OCI-M1 (cell line): ENCODE measurements at places on chromosomes 7 and 10.
A peak's percentile ranks its signal among the peaks of the same experiment; 100 is the strongest.

- peak; percentile 29 for DNase-seq
Measured at GRCh38 chr10:24952707-24953645, 570 bp upstream of the PRTFDC1 start.

DNA sequence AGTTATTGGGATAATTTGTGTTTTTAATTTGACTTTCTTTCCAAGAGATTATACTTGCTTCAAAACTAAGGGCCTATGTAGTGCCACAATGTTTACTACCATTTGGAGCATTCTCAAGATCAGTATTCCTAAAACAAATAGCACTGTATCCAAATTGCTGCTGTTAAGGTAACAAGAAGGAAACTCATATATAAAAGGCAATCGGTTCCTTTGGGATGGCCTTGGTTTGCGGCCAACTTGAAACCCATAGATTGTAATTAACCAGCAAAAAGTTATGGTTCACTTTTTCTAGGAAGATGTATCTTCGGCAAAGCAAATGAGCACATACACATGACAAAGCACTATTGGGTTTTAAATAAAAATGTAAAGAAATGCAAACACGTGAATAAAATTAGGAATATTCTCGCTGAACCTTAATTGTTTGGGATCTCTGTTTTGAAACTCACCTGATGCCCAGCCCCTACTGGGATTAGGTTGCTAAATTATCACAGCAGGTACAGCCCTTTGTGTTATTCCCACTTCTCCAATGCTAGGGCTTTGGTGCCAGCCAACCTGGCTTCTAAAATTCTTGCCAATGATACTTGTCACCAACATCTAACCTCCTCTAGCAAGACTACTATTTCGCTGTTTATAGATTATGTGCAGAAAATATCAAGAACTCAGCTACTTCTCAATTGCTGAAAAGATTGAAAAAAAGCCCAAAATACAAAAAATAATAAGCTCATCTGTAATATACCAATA, 16.0 kb downstream of the CDNF start:
- DNase-seq: no peak

DNA sequence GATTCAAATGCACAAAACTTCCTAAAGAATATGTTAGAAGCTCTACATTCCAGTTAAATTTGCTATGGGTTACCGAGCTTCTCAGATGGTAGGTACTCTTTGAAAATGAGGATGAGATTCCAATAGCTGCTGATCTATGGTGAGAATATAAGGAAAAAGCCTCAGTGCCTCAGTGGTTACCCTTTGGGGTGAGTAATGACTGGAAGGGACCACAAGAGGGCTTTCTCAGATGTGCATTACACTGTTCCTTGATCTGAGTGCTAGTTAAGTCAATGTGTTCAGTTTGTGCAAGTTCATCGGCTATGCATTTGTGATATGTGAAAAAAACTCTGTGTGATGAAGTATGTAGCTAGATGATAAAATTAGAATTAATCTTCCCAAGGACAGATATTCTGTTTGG, 3.5 kb downstream of the NRCAM start:
- DNase-seq: peak; percentile 28

DNA sequence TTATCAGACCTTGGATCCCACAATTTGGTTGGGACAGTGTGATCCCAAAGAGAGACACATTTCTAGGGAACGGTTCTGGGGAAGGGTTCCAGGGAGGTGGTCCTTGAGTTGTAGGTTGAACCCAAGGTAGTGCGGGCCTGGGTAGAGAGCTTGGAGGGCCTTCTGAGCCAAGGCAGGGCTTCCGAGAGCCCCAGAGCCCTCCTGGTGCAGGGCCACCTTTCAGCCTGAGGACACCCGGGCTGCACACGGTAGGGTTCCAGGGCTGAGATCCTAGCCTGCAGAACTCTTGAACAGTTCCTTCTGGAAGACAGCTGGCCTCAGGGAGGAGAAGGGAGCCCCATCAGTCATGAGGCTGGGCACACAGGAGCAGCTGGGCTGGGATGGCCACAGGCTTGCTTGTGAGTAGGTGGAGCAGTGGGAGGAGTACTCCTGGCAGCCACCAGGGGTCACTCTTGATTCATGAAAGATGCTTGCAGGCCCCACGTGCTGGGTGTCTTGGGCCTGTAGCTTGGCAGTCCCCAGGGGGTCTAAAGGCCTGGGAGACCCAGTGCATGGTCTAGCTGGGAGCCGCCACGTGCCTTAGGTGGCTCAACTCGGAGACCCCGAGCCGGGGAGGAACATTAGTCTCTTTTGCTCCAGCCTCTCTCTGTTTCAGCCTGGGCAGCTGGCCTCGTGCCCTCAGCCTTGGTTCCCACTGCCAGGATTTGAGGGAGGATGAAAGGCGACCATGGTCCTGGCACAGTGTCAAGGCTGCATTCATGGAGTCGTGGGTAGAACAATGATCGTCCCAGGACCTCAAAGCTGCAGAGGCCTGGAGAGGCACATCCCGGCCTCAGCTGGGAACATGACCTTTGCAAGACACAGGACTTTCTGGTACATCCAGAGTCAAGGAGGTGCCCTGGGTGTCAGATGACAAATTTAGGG, 381.6 kb downstream of the TYW1 start:
- DNase-seq: peak; percentile 93

GRCh38 chr10:35300063-35300699, 36.1 kb upstream of the CCNY start:
- DNase-seq: peak; percentile 53
